CD4-positive, alpha-beta T cell treated with Interleukin-4 for 4 hours (primary cell): ENCODE measurements at places on chromosomes 6 and 20.

GRCh38 chr6:47379328-47379727 lies 69.6 kb upstream of the TNFRSF21 start:
- no peak for DNase-seq

DNA sequence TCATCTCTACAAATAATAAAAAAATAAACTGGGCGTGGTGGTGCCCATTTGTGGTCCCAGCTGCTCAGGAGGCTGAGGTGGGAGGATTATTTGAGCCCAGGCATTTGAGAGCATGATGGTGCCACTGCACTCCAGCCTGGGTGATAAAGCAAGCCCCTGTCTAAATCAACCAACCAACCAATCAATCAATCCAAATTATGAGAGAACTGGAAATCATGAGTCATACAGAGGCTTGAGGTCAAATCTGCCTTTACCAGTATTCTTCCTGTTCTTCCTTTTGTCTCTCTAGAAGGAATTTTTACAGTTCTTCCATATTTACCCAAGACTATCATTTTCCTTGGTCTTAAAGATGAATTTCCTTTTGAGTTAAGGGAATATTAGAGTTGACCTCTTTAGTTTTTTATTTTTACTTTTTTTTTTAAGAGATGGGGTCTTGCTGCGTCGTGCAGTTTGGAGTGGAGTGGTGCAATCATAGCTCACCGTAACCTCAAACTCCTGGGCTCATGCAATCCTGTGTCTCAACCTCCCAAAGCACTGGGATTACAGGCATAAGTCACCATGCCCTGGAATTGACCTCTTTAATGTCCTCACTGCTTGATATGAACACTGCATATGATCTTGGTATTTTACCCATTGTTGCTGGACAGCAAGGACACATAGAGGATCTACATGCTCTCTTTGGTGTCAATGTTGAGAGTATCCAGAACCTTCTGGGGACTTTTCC lies 44.1 kb upstream of the TXNDC5 start:
- DNase-seq: no peak

GRCh38 chr20:32201977-32202363 lies 5.6 kb downstream of the PLAGL2 start:
- DNase-seq: no peak

DNA sequence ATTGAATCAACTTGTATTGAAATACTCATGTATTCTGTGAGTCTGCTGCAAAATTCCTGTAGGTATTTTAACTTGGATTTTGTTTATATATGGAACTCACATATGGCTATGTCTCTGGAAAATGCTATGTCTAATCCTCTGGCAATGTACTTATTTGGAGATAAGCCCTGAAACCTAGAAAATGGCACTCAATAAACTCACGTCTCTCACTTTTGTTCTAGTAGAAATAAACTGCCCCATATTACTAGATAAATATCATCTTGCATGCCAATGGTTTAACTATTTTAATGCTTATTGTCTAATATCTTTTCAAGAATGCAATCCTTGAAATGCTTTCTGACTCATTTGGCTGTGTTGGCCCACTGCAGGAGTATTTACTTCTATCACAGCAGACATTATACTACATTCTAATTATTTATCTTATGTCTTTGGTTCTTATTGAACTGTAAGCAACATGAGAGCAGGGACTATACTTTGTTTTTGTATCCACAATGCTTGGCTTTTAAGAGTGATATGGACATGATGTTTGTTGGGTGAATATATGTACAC lies 292.2 kb upstream of the RSPO3 start:
- DNase-seq: no peak

DNA sequence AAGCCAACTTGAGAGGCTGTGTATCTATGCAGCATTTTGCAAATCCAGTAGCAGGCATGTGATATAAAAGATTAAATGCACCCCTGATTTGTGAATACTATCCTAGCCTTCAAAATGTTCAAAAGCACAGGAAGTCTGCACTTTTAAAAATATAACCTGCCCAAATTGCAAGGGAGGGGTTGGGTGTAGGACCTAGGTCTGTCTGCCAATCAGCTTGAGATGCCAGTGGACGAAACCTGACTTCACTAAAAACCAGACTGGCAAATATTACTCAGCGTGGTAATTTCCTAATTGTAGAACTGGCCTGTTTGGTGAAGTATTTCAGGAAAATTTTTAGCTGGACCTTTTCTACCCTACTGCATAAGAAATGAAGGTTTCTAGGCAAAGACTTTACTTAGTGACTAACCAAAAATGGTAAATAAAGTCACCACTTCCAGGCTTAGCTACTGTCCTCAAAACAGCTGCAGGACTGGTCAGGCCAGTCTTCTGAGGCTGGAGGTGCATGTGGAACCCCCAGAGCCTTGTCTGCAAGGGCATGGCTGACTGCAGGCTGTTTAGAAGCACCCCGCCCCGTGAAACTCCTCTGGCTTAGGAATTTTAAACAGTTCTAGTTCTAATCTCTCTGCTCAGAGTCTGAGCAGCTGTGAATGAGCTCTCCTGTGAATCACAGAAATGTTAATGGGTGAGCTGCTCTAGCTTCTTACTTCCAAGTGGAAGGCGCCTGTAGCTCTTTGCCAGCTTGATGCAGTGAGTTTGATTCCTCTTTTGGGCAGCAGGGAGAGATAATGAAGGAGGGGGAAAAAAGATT lies 104.4 kb upstream of the ESR1 start:
- DNase-seq: peak; percentile 23

- DNase-seq: no peak
Observed at GRCh38 chr20:32474009-32474716, 111.0 kb downstream of the NOL4L start.

- no peak for DNase-seq
Observed at GRCh38 chr6:126064748-126065401, 78.5 kb downstream of the TRMT11 start.

DNA sequence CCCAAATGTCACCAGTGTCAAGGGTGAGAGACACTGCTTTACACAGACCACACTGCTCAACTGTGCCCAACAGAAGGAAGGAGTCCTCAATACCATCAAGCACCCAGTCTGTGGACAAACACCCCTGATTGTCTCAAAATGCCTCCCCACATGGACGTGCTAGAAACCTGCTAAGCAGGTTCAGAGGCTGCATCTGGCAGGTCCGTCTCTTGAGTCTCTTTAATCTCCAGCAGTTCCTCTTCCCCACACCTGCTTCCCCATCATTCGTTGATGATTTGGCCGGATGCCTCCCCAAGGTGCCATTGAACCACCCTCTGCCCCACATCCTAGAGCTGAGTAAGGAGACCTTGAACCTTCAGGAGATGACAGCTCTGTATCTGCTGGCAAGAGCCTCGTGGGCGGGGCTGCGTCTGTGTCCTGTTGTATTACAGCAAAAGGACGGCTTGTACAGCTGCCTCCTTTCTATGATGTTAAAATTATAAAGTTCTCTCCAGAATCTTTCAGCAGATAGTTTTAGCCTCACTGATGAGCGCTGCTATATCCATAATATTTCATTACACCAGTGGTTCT lies 179.2 kb downstream of the PREX1 start:
- DNase-seq: no peak

DNA sequence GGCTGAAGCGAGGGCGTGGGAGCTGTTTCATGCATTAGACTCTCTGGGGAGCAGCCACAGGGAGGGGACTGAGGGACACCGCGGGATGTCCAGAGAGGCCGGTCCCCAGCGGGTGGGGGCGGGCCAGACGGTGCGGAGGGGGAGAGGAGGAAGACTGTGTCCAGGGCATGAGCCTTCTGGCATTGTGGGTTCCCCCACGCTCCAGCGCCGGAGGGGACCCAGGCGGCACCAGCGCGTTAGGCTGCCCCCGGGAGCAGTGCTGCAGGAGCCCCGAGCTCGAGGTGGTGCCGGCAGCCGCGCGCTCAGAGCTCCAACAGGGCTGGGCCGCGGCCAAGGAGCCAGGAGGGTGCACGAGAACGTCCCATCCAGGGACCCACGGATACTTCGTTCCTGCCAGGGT lies 14.4 kb downstream of the SLC22A3 start:
- no peak for DNase-seq

DNA sequence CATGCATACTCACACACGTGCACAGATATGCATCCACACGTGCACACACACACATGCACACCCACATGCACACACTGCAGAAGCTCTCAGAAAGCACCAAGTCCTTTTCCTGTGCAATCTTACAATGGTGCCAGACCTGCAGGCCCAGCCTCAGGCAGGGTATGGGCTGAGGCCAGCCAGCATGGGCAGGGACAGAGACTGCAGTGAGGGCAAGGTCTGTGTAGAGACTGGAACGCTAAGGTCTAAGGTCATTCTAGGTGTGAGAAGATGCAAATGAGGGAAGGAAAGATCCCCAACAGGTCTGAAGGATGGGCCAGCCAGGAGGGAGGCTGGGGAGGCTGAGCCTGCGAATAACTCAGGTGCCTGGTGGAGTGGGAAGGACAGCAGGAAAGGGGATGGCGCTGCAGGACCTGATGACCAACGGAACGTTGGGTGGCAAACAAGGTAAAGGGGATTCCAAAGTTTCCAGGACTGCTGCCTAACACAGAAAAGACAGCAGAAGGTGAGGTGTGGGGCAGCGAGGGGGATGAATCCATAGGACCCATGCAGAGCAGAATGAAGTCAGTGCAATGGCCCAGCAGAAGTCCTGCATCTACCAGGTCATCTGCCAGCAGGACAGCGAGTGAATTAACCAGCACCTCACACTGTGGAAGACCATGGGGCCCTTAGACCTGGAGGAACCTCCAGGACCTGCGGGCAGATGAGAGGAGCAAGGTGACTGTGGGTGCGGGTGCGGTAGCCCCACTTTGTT lies 67.0 kb downstream of the ABHD12 start:
- DNase-seq: no peak

GRCh38 chr20:46900826-46901225 lies 6.2 kb downstream of the EYA2 start:
- no peak for DNase-seq

DNA sequence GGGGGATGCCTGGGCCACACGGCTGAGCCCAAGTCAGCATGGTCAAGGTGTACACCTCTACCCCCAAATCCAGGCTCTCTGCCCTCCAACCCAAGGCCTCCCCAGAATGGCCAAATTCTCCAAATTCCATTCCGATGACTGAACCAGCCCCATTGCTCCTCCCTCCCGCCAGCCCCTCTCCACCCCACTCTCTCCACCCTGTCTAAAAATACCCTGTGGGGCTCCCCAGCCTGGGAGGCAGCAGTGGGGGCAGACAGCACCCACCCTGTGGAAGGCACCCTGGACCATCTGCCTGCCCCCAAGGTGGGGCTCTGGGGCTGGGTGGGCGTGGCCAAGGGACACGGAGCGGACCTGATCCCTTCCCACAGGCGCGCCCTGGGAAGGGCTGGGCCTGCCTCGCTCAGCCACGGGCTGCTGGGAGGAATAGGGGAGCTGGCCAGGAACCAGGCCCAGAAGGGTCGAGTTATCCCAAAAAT lies 11.4 kb downstream of the TEAD3 start:
- no peak for DNase-seq

- DNase-seq: no peak
Observed at GRCh38 chr20:906001-906520, 10.1 kb downstream of the ANGPT4 start.

- DNase-seq: no peak
Observed at GRCh38 chr6:45965792-45966191, 49.9 kb downstream of the CLIC5 start.

GRCh38 chr20:37954190-37954589 lies 51.3 kb downstream of the VSTM2L start:
- no peak for DNase-seq

DNA sequence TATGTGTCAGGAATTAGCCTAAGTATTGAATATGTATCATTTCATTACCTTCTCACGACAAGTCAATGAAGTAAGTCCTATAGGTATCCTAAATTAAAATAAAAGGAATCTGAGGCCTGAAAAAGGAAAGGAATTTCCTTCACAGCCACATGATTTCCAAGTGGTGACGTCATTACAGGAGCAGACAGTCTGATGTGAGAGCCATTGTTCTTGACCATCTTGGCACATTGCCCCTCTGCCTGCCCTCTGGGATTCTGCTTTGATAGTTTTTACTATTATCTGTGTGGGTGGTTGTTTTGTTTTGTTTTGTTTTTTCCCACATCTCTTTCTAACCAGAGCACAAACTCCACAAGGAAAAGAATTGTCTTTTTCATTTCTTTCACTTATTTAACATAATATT lies 219.8 kb upstream of the UFL1 start:
- no peak for DNase-seq

- DNase-seq: no peak
Observed at GRCh38 chr6:129634411-129635230, 75.4 kb downstream of the ARHGAP18 start.

DNA sequence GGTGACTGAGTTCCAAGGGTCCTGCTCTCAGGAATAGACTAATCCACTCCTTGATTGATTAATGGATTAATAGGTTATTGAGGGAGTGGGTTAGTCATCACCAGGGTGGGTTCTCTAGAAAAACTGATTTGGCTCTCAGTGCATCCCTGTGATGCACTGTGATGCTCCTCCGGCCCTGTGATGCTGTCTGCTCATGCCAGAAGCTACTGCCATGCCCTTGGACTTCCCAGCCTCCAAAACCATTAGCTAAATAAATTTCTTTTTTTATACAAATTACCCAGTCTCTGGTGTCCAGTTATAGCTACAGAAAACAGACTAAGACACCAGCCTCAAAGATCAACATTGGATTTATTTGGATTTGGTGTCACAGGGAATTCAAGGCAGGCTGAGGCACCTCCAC lies 40.4 kb upstream of the CST7 start:
- DNase-seq: no peak

DNA sequence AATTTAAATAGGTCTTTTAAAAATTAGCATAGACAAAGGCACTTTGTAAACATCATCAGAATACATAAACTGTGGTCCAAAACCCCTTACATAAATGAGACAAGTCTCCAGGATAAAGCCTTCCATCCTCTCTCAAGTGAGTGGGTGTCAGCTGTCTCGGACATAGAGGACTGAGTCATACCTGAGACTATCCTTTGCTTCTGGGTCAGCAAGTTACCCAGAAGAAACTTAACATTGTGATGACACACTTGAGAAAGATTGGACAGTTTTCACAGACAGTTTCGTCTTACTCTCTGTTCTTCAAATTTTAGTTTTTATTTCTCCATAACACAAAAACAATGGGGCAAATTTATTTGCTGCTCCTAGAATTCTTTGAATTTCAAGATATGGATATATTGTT lies 838.0 kb downstream of the DHX35 start:
- DNase-seq: no peak

- DNase-seq: no peak
Observed at GRCh38 chr20:46635514-46636136, 15.6 kb downstream of the SLC13A3 start.

DNA sequence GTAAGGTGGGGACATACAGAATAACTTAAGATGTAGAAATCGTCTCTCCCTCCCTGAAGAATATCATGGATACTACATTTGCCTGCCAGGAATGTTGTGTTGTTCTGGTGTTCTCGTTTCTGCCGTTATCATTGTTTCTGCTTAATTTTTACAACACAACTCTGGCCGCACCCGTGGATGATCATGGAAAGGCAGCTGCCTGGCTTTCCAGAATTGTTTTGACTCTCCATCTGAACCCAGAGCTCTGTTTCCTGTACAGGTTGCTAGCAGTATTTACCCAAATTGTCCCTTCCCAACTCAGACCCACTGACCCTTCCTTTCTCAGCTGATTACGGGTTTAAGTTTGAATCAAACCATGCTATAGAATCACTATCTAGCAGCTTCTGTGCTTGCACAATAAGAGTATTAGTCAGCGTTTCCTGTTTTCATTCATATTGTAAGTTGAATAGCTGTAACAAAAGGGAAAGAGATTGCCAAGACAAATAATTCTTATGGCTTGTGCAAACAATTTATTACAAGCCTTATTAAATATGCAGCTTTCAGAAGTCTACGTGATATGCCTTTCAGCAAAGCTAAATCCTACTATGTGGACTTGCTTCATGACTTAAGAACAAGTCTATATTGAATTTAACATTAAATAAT lies 139.0 kb downstream of the MTHFD1L start:
- peak; percentile 18 for DNase-seq
